ENCODE measurements at places on chromosomes 13 and 19.
A peak's percentile ranks its signal among the peaks of the same experiment; 100 is the strongest.

DNA sequence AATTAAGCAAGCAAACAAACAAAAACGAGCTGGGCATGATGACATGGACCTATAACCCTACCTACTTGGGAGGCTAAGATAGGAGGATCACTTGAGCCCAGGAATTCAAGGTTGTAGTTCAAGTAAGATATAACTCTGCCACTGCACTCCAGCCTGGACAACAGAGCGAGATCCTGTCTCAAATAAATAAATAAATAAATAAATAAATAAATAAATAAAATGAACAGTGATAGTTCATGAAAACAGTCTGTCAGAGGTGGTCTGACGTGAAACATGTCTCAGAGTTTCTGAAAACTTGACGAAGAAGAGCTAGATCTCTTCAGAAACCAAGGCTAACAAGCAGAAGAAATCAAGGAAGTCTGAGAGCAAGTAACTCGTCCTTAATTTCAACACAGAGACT, 188.8 kb upstream of the GPC6 start:
- DNase-seq: no peak

DNA sequence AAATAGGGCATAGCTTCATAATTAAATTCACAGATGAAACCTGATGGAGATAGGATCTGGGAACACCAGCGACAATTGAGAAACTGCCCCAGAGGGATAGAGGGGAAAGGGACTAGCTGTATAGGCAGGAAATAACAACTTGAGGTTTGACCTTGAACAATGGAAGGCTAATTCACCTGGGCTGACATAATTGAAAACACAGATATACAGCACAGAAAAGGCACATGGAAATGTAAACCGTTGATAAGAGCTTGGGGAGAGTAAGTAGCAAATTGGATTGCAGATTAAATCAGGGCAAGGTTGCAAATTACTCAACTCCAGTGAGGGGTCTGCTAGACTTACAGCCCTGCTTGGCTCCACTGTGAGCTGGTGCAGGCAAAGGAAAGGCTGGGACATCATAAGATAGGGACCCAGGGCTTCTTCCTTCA, 246.7 kb downstream of the DLEU7 start:
- no peak for DNase-seq

DNA sequence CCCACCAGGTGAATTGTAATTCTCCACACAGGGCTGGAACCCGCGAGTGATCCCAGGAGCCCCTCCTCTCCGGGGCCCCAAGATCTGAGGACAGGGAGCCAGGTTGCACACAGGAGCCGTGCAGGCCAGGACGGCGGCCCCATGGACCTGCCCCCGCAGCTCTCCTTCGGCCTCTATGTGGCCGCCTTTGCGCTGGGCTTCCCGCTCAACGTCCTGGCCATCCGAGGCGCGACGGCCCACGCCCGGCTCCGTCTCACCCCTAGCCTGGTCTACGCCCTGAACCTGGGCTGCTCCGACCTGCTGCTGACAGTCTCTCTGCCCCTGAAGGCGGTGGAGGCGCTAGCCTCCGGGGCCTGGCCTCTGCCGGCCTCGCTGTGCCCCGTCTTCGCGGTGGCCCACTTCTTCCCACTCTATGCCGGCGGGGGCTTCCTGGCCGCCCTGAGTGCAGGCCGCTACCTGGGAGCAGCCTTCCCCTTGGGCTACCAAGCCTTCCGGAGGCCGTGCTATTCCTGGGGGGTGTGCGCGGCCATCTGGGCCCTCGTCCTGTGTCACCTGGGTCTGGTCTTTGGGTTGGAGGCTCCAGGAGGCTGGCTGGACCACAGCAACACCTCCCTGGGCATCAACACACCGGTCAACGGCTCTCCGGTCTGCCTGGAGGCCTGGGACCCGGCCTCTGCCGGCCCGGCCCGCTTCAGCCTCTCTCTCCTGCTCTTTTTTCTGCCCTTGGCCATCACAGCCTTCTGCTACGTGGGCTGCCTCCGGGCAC, 3.9 kb downstream of the FFAR1 start:
- no peak for DNase-seq

DNA sequence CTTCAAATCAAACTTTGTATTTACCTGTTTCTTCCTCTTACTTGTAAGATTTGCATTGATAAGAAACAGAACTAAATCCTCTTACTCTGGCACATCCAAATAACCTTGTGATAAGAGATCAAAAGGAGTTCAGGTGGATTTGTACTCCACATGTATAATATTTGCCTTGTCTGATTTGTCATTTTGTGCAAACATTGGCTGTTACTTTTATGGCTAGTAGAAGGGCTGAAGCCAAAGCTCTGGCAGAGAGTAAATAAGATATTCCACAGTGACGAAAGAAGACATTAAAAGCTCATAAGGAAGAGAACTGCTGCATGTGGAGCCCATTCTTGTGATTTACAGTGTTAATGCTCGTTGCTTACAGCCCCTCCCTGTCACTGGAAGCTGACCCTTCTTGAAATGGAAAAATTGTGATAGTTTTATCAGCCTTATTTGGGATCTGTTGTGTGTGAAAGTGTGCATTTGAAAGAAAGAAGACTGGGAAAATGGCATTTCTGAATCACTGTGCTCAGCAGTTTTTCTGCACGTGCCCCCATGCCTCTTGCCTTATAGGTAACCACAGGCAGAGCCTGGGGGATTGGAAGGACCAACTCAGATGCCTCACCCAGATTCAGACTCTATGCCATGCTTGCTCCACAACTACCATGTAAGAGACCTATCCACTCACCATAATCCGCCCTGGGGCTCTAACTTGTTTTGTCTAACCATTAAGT, 68.2 kb downstream of the OXGR1 start:
- DNase-seq: peak; percentile 2

GRCh38 chr13:100541897-100542825, 46.4 kb downstream of the GGACT start:
- DNase-seq: no peak

GRCh38 chr13:113220141-113220598, 10.8 kb downstream of the CUL4A start:
- DNase-seq: no peak

DNA sequence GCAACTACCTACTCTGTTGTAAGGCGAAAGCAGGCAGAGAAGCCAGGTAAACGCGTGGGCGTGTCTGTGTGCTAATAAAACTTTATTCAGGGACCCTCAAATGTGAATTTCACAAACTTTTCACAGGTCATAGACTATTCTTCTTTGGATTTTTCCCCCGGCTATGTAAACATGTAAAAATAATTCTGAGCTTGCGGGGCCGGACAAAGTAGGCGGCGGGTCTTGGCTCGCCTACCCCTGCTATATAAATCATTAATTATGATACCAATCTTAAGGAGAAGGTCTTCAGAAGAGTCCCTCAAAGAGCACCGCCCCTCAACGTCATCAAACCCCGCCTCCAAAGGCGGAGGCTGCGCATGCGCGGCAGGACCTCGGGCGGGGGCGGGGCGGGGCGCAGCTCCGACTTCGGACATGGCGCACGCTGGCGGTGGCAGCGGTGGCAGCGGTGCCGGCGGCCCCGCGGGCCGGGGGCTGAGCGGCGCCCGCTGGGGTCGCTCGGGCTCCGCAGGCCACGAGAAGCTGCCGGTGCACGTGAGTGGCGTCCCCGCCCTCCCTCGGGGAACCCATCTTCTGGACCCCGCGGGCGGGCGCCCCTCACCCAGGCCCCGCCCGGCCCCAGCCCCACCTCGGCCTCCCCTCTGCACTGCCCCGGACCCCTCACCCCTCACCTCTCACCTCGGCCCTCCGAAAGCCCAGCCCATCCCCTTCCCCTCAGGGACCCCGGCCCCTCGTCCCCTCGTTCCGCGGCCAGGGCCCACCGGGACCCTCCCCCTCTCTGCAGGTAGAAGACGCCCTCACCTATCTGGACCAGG, at the start of gene SIN3B:
Gene SIN3B, plus strand, starts transcription at position 389 of the 812 bp plus-strand sequence. Its CDS starts 23 bp downstream, at position 412.
- peak; percentile 86 for DNase-seq

DNA sequence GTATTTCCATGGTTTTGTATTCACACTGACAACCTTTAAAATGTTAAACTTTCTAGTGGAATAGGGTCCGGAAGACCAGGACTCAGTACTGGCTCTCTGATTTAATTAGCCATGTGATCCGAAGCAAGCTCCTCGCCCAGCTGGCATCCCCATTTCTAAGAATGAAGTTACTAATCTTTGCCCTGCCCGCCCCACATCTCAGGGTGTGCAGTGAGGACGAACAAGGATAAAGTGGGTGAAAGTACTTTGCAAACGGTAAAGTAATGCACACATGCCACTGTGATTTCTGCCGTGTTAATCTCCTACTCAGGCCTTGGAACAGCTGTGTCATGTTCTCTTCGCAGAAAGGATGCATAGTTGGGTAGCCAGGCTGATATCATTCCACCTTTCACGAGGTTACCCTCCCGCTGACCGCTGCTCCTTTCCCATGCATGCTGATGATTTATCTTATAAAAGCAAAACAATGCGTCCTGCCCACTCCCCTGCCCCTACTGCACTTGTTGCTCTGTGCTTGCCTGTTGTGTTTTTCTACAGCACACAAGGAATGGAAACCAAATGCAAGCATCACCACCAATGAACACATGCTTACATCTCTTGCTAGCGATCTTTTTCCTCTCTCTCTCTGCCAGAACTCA, 539.0 kb downstream of the EFNB2 start:
- no peak for DNase-seq

DNA sequence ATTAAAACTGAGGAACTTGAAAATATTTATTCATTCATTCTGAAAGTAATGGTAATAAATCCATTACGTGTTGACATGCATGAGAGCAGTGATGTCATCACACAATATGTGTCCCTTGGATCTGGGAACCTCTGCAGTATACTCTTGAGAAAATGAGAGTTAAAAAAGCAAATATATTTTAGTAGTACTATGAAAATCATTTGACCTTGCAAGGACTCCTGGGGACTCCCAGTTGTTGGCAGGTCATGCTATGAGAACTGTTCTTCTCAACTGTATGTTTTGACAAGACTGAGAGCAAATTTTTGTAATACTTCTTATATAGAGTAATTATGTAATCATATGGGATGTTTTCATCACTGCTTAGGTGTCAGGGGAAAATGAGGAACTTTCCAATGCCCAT, 249.4 kb downstream of the PCCA start:
- no peak for DNase-seq

DNA sequence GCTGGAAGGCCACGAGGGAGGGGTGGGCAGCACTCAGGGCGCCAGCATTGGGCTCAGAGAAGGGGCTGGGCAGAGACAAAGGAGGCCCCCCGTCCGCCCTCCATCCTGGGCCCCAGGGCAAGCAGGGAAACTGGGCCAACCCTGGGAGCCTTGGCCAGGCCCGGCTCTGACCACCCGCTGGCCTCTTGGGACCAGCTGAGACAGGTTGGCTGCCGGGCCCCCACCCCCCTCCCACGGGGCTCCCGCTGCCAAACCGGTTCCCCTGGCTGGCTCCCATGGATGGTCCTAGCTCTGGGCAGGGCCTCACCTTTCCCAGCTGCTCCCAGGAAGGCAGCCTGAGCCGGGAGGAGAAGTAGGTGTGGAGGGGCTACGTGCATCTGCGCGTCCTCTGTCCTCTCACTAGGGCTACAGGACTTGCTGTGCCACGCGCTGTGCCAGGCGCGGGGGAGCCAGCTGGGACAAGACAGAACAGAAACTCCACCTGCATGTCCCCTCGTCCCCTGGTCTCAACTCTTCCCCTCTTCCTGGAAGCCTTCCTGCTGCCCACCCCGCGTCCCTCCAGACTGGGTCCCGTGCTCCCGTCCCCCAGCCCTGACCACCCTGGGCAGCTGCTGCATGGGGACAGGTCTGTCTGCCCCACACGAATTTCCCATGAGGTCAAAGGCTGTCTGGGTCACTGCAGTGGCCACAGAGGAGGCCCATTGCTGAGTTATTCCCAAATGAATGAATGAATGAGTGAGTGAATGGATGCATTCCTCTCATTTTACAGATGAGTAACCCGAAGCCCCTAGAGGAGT, 29.1 kb upstream of the NCCRP1 start:
- no peak for DNase-seq

GRCh38 chr19:15288146-15288963, 44.0 kb downstream of the BRD4 start:
- DNase-seq: peak; percentile 59

- DNase-seq: no peak
These were observed 22.5 kb downstream of the DOT1L start for GRCh38 chr19:2186071-2186846.

DNA sequence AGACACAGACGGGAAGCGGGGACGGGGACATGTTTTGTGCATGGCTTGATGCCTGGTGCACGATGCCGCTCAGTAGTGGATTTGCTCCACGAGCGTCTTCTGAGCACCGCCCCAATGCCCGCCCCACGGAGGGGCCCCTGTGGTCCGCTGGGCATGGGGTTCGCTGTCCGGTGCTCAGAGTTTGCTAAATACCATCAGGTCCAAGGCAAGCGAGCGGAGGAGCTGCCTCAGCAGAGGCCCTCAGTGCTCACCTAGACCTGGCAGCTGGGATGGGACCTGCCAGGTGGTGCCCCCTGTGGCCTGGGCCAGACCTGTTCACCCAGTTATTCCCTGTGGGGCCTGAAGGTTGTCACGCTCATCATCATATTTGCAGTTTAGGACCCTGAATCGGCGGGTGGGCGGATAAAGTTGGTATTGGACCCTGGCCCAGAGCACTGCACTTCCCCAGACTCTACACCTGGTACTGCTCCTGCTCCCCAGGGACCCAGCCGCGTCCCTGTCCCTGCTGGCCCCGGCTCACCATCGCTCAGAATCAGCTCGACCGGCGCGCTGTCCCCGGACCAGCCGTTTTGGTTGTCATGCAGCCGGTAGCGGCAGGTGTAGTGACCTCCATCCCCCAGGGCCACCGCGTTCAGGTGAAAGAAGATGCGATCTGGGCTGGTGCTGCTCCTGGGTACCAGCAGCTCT, 2.3 kb downstream of the A1BG start:
- DNase-seq: no peak

DNA sequence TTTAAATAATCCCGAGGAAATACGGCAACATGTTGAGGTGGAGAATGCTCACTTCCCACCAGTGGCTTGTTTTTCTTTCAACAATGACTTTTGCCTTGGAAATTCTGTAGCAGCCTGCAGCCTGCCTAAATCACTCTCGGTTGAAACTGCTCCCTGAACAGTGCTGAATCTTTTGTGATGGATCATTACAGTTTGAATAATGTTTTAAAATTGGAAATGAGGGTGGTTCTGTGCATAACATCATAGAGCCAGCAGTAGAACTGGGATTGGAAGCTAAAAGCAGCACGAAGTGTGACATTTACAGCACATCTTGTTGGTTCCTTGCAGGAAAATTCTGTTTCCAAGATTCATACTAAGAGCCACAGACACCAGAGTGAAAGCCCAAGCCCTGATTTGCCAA, 74.1 kb upstream of the GPR12 start:
- DNase-seq: no peak

DNA sequence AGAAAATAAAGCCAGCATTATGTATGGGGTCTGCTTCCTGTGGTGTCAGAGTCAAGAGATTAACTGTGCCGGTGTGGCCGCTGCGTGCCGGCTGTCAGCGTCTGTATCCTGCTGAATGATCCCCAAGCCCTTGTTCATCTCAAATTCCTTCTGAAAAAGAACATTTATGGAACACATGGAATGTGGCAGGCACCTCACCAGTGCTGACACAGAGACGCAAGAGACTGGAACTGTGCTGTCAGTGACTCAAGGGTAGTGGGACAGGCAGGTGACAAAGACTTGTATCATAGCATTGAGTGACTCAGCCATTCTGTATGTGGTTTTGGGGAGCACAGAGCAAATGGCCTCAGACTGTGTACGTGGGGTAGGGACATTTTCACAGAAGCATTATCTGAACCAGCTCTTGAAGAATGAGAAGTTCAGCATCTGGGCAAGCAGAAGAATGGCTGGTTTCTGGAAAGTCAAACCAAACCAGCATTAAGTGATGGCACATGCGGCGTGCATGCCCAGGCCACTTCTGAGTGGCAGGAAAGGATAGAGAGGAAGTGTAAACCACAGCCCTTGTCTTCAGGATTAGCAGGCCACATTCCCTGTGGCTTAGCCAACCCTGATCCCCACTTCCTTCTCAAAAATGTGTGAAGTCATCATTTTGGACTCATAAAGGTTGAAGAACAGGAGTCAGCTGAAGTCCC, 54.0 kb upstream of the IRS2 start:
- DNase-seq: no peak
